ENCODE measurements at places on chromosomes 5 and 9.

- no peak for DNase-seq
Observed at GRCh38 chr5:128237546-128237945, 154.0 kb downstream of the SLC12A2 start.

DNA sequence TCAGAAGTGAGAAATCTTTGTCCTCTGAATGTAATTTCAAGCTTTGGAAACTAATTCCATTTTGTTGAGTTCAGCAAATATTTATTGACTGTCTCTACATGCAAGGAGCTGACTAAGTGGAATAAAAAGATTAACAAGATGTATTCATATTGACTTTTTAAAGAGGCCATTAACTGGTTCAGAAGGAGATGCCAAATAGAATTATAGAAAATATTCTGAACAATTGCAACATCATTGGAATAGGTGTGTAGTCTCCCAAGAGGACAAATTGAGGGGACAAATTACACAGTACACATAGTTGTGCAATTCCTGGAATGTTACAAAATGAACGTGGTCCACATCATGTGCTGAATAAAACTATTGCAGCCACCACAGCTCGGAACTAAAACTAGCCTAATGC is 224.2 kb downstream of the NPR3 start:
- no peak for DNase-seq

DNA sequence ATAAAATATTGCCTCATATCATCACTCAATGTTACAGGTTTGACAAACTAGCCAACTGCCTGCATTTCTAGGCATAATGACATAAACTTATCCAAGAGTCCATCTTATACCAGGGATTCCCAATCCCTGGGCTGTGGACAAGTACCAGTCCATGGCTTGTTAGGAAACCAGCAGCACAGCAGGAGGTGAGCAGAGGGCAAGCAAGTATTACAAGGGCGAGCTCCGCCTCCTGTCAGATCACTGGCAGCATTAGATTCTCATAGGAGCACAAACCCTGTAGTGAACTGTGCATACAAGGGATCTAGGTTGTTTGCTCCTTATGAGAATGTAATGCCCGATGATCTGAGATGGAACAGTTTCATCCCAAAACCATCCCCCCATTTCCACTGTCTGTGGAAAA is 144.9 kb downstream of the PRKACG start:
- no peak for DNase-seq

- no peak for DNase-seq
Observed at GRCh38 chr5:56478062-56478461, 244.9 kb upstream of the ANKRD55 start.

- DNase-seq, result no peak
Observed at GRCh38 chr9:38083858-38084555, 15.0 kb upstream of the SHB start.

DNA sequence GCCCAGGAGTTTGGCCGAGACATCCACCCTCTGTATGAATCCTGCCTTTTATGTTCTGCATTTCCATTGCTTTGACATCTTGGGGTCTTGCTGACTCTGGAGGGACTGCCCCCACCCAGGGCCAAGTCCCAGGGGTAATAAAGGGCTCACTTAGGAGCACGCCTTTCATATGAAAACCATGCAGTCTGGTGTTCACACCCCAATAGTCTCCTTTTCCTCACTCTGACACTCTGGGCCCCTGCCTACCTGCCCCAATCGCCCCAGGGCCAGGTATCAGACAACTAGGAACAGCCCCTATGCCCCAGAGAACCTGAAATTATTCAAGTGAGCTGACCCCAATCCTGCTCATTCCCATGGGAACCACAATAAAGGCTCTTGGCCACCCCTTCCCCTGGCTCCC is 33.1 kb upstream of the RAPGEF1 start:
- DNase-seq, result no peak

- DNase-seq, result no peak
Observed at GRCh38 chr5:80554646-80555045, 15.4 kb downstream of the ANKRD34B start.

GRCh38 chr5:53893626-53894025 is 333.2 kb downstream of the NDUFS4 start:
- no peak for DNase-seq

DNA sequence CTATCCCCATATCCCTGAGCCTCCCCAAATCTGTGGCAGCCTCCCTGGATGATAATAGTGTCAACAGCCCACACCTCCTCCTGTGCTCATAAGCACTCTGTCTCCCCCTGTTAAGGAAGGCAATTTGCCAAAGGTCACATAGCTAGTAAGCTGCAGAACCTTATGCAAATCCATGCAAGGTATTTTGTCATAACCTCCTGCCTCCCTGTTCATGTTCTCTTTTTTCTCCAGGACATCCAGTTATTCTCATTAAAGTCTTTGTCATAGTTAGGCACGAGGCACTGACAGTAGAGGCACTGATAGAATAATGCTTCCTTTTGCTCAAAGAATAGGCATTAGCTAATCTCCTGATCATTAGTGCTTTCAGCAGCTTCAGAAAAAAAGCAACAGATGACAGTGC is 10.2 kb upstream of the AUH start:
- no peak for DNase-seq

GRCh38 chr9:8136477-8136876 is 336.9 kb upstream of the DMAC1 start:
- no peak for DNase-seq

DNA sequence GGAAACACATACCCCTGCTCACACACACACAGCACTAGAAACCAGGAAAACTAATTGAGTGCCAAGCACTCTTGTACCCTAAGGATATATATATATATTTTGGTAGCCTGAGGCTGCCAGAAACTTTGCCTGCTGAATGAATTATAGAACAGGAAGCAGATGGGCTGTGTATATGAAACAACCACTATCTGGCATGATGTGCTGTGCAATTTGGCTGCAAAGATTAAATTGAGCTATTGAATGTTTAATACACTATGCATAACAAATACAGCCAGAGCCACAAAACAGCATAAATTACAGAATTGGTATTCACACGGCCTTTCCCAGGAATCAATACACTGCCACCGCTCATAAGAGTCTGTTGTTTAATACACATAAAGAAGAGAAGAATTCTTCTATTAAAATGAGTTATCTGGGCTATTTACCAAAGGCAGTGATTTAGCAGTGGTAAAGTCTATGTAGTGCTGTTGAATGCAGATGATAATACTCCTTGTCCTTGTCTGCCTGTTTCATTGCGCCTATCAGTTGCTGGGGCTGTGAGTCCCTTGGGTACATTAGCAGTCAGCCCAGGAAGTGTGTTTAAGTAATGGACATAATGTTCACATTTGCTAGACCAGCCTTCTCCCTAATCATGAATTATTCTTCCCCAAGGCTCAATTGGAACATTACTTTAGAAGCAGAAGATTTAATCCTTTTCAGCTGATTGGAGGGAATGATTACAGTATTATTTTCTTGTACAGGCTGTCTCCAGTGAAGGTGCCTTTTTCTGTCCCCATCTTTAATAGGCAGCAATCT is 294.3 kb downstream of the TLE1 start:
- DNase-seq, result no peak

GRCh38 chr5:55763746-55764420 is 26.0 kb downstream of the DDX4 start:
- no peak for DNase-seq

DNA sequence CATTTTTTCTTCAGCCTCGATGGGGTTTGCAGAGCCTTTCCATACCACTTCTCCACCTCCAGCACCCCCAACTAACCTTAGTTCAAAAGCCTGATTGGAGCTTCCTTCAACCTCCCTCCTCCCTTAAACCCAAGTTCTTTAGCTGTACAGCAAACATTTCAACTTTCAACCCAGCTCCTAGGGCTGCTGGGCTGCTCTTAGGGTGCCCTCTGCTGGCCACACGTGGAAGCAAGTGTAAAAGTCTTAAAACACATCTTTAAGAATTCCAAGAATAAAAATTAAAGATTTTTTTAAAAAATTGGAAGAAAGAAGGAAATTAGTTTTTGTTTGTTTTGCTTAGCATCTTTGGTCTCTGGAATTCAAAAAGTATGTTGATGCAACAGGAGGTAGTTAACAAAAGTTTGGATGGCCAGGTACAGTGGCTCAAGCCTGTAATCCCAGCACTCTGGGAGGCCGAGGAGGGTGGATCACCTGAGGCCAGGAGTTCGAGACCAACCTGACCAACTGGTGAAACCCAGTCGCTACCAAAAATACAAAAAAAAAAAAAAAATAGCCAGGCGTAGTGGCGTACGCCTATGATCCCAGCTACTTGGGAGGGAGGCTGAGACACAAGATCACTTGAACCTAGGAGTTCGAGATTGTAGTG is 15.5 kb upstream of the HSD17B3 start:
- DNase-seq, result peak; percentile 83

DNA sequence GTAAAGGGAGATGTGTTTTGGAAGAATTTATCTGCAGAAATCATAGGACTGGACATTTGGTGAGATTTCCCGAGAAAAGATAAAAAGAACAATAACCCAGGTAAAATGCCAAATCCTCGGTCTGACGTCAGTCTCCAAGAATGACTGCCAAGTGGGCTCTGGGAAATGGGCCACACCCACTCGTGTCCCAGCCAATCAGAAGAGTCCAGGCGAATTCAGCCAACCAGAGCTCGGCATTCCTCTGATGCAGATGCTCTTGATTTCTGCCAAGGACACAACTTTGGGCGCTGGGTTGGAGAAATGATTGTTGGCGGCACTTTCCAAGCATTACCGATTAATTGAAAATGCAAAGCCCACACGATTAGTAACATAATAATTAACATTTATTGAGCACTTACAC is 73.3 kb downstream of the FGF18 start:
- DNase-seq, result no peak

DNA sequence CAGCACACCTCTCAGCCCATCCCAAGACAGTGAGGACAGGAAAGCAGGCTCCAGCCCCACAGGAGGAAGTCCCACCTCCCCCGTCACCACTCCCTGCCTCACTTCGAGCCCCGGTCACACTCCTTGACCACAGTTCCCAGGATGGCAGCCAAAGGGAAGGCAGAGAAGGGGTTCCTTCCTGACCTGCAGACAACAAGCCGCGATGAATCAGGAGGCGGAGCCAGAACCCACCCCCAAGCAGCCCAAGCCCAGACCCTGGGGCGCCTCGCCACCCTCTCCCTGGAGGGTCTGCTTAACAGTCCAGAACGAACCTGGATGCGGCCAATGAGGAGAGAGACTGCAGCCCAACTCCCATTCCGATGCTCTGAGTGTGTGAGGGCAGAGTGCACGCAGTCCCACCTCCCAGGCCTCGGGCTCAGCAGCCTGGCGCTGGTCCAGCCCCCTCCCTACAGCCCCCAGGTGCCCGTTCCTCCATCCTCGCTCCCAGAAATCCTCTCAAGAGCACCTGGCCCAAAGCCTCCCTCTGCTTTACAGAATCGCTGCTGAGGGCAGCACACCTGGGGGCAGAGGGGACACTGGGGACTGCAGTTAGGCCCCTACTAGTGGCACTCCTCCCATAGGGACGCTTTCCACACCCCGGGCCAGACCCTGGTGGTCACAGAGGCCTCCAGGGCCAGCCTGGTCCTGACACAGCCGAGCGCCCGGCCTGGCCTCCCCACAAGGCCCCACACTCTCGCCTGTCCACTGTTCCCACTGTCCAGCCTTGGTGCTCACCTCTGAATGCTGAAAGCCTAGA is 69.6 kb upstream of the LRRTM2 start:
- no peak for DNase-seq

- DNase-seq, result no peak
Observed at GRCh38 chr9:81832571-81833285, 95.5 kb upstream of the SPATA31D4 start.

- DNase-seq, result no peak
Observed at GRCh38 chr9:97237311-97237786, 70.1 kb upstream of the CCDC180 start.

GRCh38 chr9:14004110-14004509 is 309.8 kb downstream of the NFIB start:
- no peak for DNase-seq

- DNase-seq, result peak; percentile 33
Observed at GRCh38 chr9:76571743-76572146, 112.8 kb downstream of the GCNT1 start.

DNA sequence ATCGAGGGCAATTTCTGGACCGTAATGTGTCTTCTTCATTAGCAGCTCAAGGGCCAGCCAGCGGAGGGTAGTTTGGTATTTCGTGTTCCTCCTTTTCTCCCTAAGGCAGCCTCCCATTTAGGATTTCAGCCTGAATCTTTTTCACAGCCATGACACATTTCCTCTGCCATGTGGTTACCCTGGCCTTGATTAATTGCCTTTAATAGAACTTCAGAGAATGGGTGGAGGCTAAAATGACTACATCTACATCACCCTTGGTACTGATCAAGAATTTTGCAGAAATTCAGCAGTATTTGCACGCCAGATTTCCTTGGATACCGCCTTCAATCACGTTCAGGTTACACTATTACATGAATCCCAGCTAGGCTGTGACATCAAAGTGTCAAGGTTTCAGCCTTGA is 58.0 kb downstream of the ADAMTS16 start:
- DNase-seq, result no peak

GRCh38 chr5:92874790-92875189 is 706.2 kb downstream of the NR2F1-AS1 start:
- DNase-seq, result no peak

- no peak for DNase-seq
Observed at GRCh38 chr5:74183041-74183440, 457.5 kb downstream of the ENC1 start.

DNA sequence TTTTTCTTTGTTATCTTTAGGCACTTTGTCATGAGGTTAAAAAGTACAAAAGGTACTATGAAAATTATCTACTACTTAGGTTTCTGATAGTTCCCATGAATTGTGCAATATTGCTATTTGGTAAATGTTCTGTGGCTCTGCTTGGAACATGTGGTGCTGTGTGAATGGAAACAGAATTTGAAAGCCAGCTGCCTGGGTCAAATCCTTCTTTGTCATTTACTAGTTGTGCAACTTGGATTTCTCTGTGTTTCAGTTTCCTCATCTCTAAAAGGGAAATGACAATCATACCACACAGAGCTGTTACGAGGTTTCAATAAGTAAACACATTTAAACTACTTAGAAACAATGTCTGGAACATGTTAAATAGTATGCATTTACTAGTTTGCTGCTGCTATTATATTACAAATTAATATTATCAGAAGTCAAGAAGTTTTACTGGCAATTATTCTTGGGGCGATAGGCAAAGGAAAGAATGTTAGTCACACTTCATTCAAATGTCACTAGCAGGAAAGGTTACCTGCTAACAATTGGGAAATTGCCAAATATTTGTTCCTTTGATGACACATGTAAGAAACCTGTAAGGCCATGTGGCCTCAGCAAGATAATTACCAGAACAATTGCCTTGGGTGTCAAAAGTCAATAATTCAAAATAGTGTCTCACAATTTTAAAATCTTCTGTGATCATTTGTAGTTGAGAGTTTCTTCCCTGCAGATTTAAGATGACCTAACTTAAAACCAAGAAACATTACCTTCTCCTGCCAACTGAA is 184.8 kb downstream of the KIAA0825 start:
- peak; percentile 94 for DNase-seq

Measured in foreskin fibroblast (primary cell).